ENCODE measurements at places on chromosomes 2 and 18.
A peak's percentile ranks its signal among the peaks of the same experiment; 100 is the strongest.

DNA sequence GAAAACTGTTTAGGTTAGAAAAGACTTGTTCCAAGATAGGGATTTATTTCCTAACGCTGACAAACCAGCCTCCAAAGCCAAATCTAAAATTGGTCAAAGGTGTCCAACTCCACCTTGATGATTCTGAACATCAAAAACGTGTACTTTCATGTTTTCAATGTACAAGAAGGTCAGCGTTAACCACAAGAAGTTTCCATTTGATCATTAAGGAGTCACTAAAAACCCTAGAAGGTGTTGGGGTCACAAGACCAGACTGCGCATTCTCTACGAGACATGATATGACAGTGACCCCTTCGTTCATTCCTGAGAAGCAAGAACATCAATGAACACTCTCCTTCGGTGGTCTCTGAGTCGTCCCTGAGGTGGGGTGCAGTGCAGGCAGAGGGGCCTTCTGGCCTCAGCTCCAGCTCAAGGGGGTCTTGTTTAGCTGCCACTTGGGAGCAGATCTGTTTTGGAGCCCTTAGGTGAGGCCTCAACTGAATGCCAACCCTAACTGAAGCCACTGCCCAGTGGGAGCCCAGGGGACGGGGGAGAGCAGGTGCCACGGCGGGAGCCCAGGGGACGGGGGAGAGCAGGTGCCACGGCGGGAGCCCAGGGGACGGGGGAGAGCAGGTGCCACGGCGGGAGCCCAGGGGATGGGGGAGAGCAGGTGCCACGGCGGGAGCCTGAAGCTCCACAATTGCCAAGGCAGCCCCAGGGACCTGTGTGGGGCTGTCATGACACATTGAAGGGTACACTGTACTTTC, 55.2 kb downstream of the PARD6G start:
- no peak for DNase-seq

GRCh38 chr2:101596333-101596732, 101.2 kb upstream of the MAP4K4 start:
- peak; percentile 39 for DNase-seq

- peak; percentile 29 for DNase-seq
These were observed 79.2 kb upstream of the EPC2 start for GRCh38 chr2:148565272-148565894.

DNA sequence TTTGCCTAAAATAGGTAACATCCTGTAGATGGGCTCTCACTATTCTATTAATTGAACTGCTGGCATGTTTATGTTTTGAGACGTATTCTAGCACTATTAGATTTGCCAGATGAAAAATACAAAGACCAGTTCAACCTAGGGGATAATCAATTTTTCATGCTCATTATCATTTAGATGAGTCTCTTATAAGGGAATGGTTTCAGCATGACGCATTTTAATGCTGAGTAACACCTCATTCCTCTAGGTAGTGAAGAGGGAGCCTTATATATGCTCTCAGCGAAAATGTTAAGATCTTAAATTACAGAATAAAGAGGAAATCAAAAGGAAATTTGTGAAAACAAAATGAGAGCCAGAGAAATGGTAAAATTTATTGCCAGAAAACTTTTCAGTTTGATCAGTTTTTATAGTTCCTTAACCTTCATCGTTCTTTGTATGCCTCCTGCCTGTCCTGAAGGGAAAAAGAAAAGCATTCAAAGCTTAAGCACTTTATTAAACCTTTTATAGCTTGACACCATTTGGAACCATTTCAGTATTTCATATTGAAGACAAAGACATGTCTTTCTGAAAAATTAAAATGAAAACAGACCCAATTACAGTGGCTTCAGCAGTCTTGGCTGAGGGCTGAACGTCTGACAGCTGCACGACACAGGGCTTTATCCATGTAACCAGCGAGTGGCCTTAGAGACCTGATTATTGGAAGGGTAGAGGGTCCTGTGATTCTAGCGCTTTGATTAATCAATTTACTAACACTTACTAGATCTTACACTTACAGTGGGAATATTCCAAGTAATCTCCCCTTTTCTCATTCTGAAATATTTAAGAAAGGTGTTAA, 112.8 kb downstream of the ADCYAP1 start:
- no peak for DNase-seq

DNA sequence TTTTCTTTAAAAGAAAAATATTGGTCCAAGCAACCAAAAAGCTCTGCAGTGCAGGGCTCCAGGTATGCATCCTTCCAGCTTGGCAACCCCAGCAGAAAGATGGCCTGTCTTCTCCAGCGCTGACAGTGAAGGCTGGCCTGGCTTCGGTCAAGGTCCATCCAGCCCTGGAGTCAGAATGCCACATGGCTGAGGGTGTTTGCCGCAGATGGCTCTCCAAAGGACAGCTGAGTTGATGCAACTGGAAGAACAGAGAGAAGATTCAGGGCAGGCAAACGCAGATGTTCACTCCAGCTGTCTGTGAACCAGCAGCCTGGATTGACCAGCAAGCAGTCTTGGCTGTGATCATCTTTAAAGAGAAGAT, 51.4 kb downstream of the MARCO start:
- no peak for DNase-seq

DNA sequence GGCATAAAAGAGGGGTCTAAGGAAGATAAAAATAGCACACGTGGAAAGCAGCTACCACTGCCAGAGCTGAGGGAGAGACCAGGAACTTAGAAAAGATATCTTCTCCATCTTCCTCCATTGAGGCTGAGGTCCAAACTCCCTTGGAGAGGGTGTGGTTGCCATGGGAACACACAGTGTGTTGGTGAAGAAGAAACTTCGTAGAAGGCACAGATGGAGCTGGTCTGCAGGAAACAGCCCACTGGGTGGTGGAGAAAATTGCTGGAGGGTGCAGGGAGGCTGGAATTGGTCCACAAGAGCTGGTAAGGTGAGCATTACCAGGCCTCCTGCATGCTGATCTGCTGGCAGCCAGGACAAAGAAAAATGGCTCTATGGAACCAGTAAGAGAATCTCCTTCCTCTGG, 191.0 kb downstream of the HRH4 start:
- DNase-seq: no peak

DNA sequence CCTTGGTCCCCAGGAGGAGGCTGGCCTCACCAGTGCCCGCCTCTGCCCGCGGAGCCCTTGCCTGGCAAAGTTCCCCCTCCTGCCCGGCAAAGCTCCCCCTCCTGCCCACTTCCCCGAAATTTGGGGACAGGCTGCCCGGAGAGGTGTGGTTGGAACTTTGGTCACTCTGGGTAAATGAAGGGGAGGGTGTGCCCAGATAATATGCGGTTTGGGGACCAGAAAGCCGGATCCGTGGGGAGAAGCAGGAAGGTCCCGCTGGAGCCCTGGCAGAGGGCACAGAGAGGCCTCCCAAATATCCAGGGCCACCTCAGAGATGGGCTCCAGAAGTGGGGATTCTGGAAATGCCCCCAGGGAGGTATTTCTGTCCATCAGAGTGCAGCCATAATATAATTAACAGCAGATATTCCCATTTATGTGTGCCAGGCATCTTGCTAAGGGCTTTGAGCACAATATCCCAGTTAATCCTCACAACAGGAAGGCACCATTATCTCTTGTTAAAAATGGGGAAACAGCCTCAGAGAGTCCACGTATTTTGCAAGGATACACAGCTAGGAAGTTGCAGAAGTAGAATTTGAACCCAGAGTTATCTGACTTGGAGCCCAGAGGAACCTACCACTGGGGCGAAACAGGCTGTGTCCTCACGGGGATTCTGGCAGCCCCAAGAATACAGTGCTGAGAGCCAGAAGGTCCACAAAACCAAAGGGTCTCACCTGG, 914 bp downstream of the STEAP3 start:
- DNase-seq: no peak

DNA sequence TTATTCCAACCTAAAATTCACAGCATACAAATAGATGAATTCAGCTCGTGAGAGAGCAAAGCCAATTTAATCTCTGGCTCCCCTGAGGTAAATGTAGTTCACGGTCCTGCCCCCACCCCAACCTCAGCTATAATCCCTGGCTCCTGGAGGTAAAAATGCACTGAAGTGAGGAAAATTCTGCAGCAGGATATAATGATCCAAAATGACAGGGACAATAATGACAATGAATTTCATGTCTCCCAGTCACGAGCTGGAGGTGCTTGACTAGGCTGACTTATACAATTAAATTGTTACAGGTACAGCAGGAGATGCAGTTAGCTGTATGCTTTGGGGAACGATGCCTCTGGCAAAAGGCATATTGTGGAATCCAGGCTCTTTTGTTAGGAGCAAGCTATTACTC, 82.0 kb downstream of the GPD2 start:
- DNase-seq: no peak
